ENCODE measurements at places on chromosomes 6 and 20.

- no peak for DNase-seq
These were observed 397.7 kb downstream of the RFPL4B start for GRCh38 chr6:112744827-112745226.

DNA sequence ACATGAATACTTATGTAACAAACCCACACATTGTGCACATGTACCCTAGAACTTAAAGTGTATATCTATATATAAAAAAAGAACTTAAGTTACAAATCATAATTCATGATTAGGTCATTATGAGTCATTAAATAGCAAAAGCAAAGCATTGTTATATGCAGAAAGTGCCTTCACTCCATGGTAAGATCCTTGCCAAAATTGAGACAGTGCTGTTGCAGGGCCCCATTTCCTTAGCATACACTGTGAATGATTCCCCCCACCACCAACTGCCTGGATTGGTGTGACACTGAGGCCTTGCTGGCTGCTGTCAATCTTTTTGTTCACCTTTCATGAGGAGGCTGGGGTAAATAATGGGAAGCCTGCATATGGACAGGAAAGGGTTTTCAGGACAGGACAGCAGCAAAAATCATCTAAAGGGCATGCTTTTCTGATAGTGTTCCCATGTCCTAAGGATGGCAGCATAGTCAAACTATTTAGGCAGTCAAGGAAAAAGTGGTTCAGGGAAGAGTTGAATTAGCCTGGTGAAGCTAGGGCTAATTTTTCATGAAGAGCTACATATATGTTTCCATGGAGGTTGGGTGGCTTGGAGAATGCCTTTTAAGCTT, 188.2 kb upstream of the ASCC3 start:
- no peak for DNase-seq

- no peak for DNase-seq
These were observed 11.2 kb downstream of the CASS4 start for GRCh38 chr20:56423211-56423610.

GRCh38 chr6:105259913-105260889, 80.4 kb upstream of the POPDC3 start:
- DNase-seq, result no peak

DNA sequence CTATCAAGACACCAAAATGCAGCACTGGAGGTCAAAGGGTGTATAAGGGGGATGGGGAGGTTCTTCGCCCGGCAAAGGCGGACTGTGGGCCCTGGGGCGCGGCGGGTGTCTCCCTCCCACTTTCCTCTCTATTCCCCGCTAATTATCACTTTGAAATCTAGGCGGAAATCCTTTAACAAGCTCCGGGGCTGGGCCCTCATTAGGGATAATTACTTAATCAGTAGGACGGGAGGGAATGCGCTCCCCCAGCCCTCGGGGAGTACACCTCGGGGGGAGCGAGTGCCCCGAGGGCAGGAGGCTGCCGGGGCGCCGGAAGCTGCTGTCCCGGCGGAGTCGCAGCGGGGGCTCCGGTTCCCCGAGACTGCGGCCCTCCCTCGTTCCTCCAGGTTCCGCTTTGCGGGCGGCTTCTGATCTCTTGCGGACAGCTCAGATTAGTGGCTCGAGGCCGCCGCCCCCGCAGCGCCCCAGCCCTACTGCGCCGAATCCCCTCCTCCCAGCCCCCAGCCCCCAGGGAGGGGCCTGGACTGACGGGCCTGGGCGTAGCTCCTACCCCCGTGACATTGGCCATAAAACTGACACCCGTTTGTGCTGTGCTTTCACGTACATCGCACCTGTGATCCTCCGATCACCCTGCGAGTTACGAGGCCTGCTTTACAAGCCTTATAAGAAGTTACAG, 14.7 kb downstream of the MUCL3 start:
- no peak for DNase-seq

GRCh38 chr6:131950767-131951575, at the start of gene CCN2:
Gene CCN2, minus strand, starts transcription at chr6:131951372. Its CDS starts 200 bp downstream, at chr6:131951172.
- DNase-seq, result no peak

GRCh38 chr6:5121479-5121878, 36.3 kb downstream of the PPP1R3G start:
- DNase-seq, result no peak

- DNase-seq, result no peak
These were observed 18.2 kb downstream of the GPX5 start for GRCh38 chr6:28543651-28544610.

- no peak for DNase-seq
These were observed 14.0 kb upstream of the SCGN start for GRCh38 chr6:25637960-25638434.

- no peak for DNase-seq
These were observed 20.0 kb downstream of the NOL4L start for GRCh38 chr20:32564921-32565734.

DNA sequence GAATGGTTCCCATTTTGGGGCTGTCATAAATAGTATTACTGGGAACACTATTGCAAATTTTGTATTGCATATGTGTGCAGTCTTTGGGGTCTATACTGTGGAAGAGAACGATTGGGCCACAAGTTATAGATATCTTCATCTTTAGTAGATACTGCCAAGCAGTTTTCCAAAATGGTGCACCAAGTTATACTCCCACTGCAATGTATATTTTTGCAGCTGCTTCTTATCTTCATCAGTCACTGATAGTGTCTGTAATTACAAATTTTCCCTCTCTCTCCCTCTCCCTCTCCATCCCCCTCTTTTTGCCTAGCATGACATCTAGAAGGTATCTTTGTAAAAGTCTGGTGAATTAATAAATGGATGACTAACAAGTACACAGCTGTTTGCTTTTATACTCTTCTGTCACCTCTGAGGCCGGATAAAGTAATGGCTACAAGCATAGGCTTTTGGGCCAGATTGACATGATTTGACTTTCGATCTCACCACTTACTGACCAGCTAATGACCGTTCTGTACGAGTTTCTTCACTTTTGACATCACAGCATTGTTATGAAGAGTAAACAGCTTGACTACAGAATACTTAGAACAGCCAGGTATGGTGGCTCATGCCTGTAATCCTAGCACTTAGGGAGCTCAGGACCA, 113.3 kb upstream of the SLC2A12 start:
- DNase-seq, result peak; percentile 29

- DNase-seq, result no peak
These were observed 63.0 kb downstream of the SH3BGRL2 start for GRCh38 chr6:79694156-79694555.

DNA sequence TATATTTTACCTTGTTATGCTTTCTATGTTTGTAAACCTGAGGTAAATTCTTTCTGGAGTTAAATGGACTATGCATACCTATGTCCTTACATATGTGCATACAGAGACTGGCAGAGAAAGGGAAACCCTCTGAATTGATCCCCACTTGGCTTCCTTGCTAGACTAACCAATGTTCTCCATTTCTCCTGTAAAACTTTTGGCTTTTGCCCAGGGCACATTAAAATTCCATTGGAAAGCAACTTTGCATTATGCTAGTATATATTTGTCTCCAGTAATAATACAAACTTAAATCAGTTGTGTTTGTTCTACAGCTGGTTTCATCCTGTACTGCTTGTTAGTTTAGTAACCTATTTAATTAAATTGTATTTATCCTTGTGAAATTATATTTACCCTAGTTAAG, 646.0 kb upstream of the MARCKS start:
- no peak for DNase-seq

GRCh38 chr20:57930351-57930750, 220.5 kb upstream of the PMEPA1 start:
- DNase-seq, result no peak

DNA sequence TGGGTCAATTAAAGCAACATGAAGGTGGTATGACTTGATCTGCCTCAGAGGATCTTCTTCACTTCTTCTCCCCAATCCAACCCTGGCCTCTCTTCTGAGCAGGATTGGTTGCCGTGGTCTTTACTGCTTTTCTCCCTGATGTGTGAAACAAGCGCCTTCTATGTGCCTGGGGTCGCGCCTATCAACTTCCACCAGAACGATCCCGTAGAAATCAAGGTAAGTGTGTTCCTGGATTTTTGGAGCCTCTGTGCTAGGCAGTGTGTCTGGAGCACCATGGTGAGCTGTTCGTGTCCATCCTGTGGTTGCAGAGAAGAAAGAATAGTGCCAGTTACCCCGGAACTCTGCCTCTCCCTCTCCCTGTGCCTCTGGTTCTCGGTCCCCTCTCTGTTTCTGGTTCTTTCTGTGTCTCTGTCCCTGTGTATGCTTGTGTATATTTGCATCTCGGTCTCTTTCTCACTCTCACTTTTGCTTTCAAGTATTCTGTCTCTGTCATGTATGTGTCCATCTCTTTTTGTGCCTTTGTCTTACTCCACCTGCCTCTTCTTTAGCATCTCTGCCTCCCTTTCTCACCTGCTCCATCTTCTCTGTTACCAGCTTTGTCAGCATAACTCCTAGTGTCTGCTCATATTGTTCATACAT, 23.5 kb downstream of the TM9SF4 start:
- no peak for DNase-seq

GRCh38 chr20:41551011-41551705, 67.0 kb downstream of the CHD6 start:
- no peak for DNase-seq

- DNase-seq, result no peak
These were observed 261.2 kb downstream of the ADGB start for GRCh38 chr6:146859795-146860495.

DNA sequence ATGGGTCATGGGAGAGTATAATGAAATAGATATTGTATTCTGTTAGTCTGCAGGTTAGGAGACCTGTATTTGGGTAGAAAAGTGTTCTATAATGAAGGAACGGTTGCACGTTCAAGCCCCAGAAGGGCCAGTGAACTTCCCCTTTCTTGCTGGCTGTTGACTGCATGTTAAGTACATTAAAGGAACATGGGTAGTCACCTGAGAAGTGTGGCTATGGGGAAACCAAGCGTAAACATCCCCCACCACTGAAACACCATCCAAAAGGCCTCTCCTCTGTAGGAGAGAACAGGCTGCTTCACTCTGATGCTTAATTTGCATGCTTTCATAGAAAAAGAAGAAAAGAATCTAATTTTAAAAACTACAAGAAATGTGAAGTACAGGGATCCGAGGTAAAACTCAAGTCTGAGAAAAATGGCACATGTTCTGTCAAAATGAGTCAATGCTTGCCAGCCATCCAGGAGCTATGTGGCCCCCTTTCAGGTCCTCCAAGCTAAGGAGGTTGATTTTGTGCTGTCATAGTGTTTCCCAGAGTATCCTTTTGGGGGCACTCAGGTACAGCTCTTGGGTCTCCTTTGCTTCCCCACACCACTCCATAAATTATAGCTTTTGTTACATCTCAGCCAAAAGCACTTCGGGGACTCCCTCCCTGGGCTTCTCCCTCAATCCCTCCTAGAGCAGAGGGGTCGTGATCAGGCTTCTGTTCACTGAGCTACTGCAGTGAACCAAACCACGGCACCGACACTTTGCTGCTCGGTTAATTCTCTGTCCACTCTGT, 283.7 kb upstream of the AGPAT4 start:
- no peak for DNase-seq

- DNase-seq, result no peak
These were observed 171.6 kb downstream of the ARID1B start for GRCh38 chr6:156948807-156949206.

DNA sequence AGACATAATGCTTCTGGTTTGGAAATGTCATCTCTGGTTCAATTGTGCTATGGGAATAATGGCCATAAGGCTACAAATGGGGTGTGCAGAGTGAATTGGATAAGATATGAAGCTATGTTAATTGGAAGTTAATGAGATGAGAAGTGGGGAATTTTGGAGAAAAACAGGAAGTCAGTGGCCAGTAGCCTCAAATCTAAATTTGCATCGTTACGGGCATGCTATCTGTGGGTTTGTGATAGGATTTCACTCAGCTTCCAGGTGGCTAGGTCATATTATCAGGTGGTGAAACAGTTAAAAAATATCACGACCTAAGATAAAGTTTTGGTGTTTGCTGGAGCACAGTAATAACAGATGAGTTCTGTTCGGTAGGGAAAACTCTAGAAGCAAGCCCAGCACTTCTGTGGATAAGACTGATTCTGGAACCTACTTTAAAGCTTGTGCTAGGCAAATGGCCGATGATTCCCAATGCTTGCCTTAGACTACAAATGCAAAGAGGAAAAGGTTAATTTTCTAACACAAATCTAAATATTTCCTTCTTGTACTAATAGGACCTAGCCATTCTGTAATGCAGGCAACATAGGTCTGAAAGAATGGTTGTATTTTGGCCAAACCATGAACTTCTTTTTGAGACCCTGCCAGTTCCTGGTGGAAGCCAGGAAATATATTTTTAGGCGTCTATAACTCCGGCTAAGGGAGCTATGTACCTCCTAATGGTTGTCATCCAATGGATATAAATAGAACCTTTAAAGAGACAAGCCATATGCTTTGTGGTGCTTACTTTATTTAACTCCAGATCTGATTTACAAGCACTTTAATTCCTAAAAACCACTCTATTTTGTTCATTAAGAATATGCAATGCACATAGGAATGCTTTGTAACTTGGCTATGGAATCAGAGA, 111.0 kb downstream of the PLCB1 start:
- no peak for DNase-seq

- DNase-seq, result no peak
These were observed 33.8 kb downstream of the BRPF3 start for GRCh38 chr6:36230371-36230770.

- no peak for DNase-seq
These were observed 3.2 kb downstream of the MTG2 start for GRCh38 chr20:62186096-62186426.

DNA sequence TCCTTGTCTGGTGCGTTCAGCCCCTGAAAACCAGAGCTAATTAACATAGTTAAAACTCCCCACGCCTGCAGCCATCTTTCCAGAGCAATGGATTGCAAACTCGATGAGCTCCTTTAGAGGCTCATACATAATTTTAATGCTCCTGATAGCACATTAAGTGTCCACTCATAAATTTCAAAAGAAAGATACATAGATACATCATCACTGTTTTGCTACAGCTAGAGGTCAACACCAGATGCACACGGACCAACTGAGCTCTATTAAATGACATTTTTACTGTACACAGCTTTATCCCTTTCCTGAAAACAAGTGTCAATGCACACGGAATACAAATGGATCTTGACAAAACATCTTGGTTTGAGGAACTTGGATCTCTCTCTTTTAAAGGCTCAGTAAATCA, 91.3 kb upstream of the HDAC2 start:
- DNase-seq, result no peak

GRCh38 chr6:8446391-8446790, 11.0 kb upstream of the SLC35B3 start:
- DNase-seq, result no peak

DNA sequence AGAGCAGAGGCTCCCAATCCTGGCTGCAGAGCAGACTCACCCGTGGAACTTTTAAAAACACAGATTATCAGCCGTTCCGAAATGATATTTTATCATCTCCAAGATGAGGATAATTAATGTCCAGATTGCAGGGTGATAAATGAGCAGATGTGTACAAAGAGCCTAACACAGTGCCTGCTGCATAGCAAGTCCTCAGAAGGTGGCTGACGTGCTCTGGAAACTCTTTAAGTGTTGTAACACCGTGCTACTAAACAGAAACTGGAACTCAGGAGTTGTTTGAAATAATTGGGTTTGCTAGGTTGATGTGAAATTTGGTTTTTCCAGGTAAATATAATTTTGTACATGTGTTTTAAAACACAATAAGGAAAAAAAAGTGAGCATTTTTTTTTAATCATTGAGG, 118.0 kb downstream of the ARMC2 start:
- DNase-seq, result no peak

GRCh38 chr6:113858480-113859348, 1.6 kb downstream of the MARCKS start:
- DNase-seq, result peak; percentile 96

- DNase-seq, result no peak
These were observed 874.7 kb downstream of the TFAP2A start for GRCh38 chr6:9540126-9540525.
